T-cell (primary cell): ENCODE measurements at places on chromosomes 7 and 10.

DNA sequence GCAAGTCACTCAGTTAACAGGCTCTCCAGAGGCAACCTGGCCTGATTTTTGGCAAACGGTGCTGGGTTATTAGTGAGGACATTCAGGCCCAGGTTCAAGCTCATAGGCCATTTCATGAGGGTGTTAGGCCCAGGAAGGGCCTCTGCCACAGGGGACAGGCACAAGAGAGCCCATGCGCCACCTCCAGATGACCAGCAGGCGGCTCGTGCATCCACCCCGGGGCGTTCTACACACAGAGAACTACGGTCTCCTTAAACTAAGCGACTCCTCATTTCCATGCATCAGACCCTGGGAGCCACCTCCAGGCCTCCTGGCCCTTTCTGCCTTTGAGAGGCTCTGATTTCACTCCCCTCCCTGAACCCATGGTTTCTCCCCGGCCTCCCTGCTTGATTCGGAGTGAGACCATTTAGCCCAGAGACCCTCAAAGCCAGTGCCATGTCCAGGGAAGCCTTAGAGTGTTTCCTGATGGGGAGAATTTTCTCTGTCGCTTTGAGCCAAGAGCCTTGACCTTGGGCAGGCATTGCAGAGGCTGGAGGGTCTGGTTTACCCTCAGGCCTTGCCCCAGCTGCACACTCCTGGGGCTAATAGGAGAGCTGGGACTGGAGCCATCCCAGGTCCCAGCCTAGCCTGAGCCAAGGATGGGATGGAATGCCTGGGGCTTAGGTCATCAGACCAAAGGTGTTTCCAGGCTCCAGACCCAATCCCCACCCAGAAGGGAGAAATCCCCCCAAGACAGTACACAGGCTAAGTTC, 188.0 kb downstream of the GRID1 start:
- H3K27ac ChIP-seq = no peak overlapping the region
- no peaks in the 10 kb centered on the region for H3K36me3 ChIP-seq
- H3K4me3 ChIP-seq = no peak overlapping the region
- no peaks in the 10 kb centered on the region for H3K4me1 ChIP-seq
- H3K27me3 ChIP-seq = peaks cover 15% of the 10 kb centered on the region
- DNase-seq = no peak

- no peaks in the 10 kb centered on the region for H3K36me3 ChIP-seq
- H3K27ac ChIP-seq = no peak overlapping the region
- no peak overlapping the region for H3K4me3 ChIP-seq
- no peaks in the 10 kb centered on the region for H3K27me3 ChIP-seq
- peaks cover 24% of the 10 kb centered on the region for H3K4me1 ChIP-seq
Measured at GRCh38 chr10:75115137-75115536, 3.7 kb downstream of the SAMD8 start.

DNA sequence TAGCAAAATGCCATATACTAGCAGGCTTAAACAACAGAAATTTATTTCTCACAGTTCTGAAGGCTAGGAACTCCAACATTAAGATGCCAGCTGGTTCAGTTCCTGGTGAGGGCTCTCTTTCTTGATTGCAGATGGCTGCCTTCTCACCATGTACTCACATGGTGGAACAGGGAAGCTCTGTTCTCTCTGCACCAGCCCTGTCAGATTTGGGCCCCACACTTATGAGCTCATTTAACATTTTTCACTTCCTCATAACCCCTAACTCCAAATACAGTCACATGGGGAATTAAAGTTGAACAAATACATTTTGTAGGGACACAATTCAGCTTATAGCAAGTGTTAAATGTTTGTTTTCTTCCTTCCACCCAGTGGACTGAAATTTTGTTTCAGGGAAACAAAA, 218.6 kb upstream of the TAC1 start:
- no peak overlapping the region for H3K27ac ChIP-seq
- H3K36me3 ChIP-seq = no peaks in the 10 kb centered on the region
- H3K4me1 ChIP-seq = no peaks in the 10 kb centered on the region
- no peak overlapping the region for H3K4me3 ChIP-seq
- no peaks in the 10 kb centered on the region for H3K27me3 ChIP-seq

DNA sequence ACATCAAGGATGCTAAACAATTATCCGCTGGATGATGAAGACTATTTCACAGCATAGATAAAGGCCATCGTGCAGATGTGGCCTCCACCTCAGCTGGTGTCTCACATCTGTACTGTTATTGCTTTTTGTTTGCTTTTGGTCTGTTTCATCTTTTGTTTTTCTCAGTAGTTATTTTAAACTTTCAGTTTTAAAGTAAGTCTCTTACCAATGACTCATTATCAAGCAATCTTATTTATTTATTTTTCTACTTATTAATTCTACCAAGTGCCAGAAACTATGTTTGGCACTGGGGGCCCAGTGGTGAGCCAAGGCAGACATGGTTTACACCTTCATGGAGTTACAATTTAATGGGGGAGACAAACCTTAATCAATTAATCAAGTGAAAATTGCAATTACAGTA, 250.9 kb upstream of the TMEM72 start:
- no peaks in the 10 kb centered on the region for H3K36me3 ChIP-seq
- no peak for DNase-seq
- no peak overlapping the region for H3K4me3 ChIP-seq
- no peaks in the 10 kb centered on the region for H3K4me1 ChIP-seq

- DNase-seq = no peak
- no peaks in the 10 kb centered on the region for H3K36me3 ChIP-seq
- H3K27ac ChIP-seq = no peak overlapping the region
- no peaks in the 10 kb centered on the region for H3K4me1 ChIP-seq
- no peak overlapping the region for H3K4me3 ChIP-seq
Measured at GRCh38 chr10:69956741-69957230, 95.9 kb upstream of the MACROH2A2 start.

- H3K27ac ChIP-seq = no peak overlapping the region
- no peaks in the 10 kb centered on the region for H3K27me3 ChIP-seq
- H3K4me3 ChIP-seq = no peak overlapping the region
- no peaks in the 10 kb centered on the region for H3K4me1 ChIP-seq
- H3K36me3 ChIP-seq = no peaks in the 10 kb centered on the region
Measured at GRCh38 chr7:128263420-128263819, 22.3 kb downstream of the LEP start.

DNA sequence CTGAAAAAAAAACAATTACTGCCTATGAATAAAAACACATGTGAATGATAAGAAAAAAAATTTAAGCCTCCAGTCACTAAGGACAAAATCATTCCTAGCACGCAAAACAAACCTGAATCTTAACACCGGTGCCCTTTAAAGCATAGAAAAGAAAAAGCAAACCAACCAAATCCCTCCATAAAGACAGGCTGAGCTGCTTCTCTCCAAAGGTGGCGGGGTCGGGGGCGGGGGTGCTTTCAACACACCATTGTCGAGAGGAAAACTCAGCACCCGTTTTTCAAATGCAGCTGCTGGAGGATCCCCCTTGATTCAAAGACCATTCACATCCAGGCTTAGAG, 1.4 kb downstream of the ST8SIA6 start:
- peaks cover 17% of the 10 kb centered on the region for H3K4me1 ChIP-seq
- H3K27ac ChIP-seq = no peak overlapping the region
- no peak for DNase-seq
